ENCODE measurements at places on chromosomes 11 and 22.

DNA sequence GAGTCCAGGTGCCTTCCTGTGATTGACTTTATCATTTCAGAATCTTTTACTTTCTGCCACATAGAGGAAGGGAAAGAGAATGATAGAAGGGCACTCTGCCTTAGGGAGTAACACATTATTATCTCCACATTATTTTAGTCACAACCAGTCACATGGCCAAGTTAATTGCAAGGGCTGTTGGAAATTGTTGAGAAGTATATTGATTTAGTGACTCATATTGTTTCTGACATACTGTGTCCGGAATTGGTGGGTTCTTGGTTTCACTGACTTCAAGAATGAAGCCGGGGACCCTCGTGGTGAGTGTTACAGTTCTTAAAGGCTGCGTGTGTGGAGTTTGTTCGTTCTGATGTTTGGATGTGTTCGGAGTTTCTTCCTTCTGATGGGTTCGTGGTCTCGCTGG is 8.7 kb downstream of the OR51B4 start:
- DNase-seq: no peak

DNA sequence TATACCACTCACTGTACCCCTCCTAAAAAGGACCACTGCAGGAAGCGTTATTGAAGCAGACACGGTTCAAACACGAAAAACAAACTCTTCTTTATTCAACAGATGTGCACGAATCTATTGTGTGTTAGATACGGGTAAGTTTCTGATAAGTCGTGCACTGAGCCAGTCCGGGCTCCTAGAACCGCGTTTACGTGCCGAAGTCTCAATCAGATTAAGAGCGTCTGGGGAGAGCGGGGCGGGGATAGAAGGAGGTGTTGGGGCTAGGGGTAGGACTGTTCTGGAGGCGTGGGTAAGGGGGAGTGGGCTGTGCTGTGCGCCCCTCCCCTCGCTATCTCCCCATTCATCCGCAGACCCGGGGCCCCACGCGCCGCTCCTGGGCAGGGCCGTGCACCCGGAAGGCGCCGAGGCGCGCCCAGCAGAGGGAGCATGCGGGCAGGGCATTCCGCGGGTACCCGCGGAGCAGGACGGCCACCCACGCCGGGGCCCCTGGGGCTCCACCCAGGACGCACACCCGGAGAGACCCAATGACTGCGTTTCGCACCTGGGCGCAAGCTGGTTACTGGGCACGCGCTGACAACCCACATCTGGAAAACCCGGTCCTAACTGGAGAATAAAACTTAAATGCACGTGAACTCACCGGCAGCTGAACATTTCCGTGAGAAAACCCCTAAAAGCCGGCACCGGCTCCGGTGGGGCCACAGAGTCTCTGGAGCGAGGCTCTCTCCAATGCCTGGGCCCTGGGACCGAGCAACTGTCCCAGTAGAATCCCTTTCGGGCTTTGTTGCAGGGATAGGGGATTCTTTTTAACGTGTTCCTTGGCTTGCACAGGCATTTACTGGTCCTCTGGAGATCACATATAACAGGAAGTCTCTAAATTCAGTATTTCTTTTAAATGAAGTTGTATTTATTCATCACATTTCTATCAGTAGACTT is 40.6 kb downstream of the WEE1 start:
- DNase-seq: peak; percentile 36

DNA sequence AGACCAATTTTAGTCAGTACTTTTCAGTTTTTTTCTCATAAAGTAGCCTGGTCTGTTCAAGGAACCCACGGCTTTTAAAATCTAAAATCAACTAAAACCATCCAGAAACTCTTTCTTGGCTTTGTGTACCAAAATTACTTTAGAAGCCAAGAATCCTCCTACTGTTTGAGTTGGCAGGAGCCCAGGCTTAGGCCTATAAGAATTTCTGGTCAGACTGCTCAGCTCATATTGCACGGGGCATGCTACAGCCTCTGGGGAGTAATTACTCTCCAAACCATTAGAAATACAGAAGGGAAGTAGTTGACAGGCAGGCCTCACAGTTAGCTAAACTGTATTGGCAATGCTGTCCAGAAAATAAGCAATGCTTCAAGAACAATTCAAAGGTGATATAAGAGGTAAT is 1862.9 kb upstream of the RAG2 start:
- no peak for DNase-seq

DNA sequence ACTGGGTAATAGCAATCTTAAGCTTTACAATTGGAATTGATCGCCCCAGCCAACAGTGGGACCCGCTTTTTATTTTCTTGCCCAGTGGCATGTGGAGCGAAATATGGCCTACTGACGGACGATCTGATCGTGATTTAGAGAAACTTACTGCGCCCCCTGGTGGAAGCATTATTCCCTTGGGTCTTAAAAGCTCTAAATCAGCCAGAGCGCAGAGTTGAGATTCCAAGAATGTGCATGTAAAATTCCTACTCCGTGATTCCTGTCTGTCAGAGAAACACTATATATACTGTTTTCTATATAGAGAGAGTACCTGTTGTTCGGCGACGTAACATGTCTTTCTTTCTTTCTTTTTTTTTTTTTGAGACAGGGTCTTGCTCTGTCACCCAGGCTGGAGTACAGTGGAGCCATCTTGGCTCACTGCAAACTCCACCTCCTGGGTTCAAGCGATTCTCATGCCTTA is 3.7 kb upstream of the DPF2 start:
- peak; percentile 83 for DNase-seq

GRCh38 chr11:94457118-94458029 is 36.3 kb downstream of the MRE11 start:
- DNase-seq: no peak

DNA sequence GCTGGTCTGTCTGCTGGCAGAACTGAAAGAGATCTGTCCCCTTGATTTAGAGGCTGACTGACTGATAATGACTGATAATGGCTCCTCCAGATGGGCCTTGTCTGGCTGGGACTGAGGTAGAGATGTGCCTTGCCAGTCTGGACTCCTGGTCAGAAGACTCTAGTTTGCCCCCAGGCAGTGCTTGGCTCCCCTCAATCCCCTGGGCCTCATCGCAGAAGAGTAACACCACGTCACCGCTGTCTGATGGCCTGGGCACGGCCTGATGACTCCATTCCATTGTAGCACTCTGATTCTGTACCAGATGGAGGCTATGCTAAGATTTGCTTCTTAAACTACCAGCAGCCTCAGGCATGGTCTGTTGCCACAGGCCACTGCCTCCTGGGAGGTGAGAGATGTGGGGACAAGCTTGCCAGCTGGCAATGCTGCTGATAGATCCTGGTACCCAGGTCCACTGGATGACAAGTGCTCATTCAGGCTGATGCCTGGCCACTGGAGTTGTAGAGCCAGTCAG is 19.1 kb downstream of the CYB5R2 start:
- DNase-seq: no peak

- no peak for DNase-seq
These were observed 12.5 kb downstream of the PLET1 start for GRCh38 chr11:112248201-112248600.

GRCh38 chr11:32430568-32431381 is 4.6 kb downstream of the WT1 start:
- DNase-seq: no peak

- no peak for DNase-seq
These were observed 1.6 kb downstream of the C1QTNF6 start for GRCh38 chr22:37186228-37186996.

DNA sequence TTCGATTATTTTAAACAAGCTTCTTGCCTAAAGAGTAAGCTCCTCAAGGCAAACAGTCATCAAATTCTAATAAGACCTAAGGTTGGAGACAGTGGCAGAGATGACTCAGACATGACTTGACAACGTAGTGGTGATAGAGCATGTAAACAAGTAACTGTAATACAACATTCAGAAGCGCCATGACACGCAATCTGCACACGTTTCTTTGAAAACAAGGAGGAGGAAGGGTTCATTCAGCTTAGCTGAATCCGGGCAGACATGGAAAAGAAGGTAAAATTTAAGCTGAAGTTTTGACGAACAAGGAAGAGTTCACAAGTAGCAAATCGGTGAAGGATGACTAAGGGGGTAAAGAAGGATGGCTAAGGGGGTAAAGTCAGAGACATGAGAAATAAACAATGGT is 152.4 kb upstream of the ZC3H12C start:
- DNase-seq: no peak

- no peak for DNase-seq
These were observed 1236.4 kb downstream of the FAM181B start for GRCh38 chr11:81497202-81497804.

DNA sequence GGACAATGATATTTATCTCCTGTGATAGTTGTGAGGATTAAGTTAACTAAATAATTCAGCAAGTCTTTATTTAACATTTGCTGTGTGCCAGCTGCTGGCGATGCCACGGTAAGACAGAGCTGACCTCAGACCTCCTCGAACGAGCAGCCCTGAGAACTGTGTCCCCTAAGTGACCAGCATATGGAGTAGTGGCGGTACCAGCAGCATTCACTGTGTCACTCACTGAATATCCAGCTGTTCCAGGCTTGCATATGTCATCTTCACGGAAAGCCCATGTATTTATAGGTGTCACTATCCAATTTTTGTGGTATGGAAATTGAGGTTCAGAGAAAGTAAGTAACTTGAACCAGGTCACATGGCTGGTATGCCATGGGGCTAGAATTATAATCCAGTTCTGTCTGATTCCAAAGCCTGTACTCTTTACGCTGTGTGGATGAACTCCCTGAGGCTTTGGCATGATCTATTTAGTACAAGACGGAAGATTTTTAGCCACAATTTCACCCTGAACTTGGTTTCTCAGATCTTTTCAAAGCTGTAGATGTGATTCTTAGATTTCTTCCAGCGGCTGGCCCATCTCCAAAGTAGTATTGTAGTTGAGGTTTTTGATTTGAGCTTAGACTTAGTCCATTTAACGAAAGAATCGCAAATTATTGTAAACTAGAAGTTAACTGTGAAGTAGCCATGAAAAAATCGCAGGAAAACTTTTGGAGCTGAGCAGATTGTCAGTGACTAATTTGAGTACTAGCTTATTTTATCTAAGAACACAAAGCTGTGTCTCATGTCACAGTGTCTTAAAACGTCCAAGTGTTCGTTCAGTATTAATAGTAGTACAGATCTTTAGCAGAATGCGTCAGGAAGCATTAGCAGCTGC is 49.4 kb upstream of the MYO18B start:
- no peak for DNase-seq

- DNase-seq: no peak
These were observed 686 bp downstream of the LMF2 start for GRCh38 chr22:50506611-50507420.

- no peak for DNase-seq
These were observed 112.7 kb downstream of the TEAD1 start for GRCh38 chr11:12786891-12787290.

- DNase-seq: no peak
These were observed 2.1 kb downstream of the OAF start for GRCh38 chr11:120212926-120213325.

GRCh38 chr11:119419834-119420492 is 3.0 kb downstream of the THY1 start:
- no peak for DNase-seq

- no peak for DNase-seq
These were observed 452.6 kb downstream of the NELL1 start for GRCh38 chr11:21121991-21122390.
